ENCODE measurements at places on chromosomes 4 and X.

DNA sequence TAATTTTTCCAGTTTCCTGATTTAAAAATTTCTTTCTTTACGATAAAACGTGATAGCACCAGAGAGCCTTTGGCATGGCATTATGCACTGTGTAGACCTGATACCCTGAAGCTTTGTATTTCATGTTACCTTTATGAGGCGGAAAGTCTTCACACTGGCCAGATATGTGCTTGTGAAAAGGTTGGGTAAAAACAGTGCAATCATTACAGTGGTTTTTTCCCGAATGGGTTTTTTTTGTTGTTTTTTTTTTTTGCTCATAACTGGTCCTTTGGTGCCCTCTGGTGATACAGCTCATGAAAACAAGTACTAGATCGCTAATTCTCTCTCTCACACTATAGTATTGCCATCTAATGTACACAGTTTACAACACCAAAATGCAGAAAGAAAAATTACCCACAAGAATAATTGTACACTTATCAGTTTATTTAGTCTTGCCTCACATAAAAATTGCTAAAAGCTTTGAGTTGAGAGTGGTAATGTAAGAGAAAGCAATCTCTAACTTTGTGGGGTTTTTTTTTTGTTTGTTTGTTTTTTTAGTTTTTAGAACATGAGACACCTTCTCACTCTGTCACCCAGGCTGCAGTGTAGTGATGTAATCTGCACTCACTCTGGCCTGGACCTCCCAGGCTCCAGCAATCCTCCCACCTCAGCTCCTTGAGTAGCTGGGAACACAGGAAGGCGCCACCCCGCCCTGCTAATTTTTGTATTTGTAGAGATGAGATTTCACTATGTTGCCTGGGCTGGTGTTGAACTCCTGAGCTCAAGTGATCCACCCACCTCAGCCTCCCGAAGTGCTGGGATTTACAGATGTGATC is 21.3 kb downstream of the SPCS3 start:
- H3K36me3 ChIP-seq = peaks cover 8% of the 10 kb centered on the region
- H3K27me3 ChIP-seq = no peaks in the 10 kb centered on the region
- peaks cover 12% of the 10 kb centered on the region for H3K4me1 ChIP-seq
- H3K4me3 ChIP-seq = peak overlapping the region; percentile 24
- DNase-seq = no peak
- H3K27ac ChIP-seq = no peak overlapping the region

DNA sequence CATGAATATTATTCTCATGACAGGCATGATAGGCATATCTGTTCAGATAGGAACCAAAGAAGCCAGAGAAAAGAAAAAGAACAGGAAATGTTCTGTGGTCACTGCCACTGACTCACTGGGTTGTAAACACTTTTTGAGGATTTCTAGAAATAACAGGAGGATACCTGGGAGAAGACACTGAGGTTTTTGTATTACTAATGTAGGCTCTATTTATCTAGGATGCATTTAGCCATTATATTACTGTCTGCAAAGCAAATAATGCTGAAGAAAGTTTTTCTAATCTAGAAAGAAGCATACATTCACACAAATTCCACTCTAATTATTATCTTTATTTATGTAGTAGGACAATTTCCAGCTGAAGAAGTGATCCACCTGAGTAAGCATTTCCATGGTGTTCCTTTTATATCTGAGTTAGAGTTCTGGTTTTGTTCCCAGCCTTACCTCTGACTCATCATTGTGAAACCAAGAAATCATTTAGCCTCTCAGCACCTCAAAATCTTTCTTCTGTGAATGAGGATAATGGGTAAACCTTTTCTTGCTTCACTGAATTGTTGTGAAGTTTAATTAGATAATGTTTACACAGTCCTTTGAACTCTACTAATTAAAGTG is 40.2 kb upstream of the EPGN start:
- no peaks in the 10 kb centered on the region for H3K4me1 ChIP-seq
- no peak overlapping the region for H3K4me3 ChIP-seq
- no peak overlapping the region for H3K27ac ChIP-seq
- no peaks in the 10 kb centered on the region for H3K27me3 ChIP-seq
- no peaks in the 10 kb centered on the region for H3K36me3 ChIP-seq

- H3K27me3 ChIP-seq = no peaks in the 10 kb centered on the region
- H3K27ac ChIP-seq = no peak overlapping the region
- H3K4me3 ChIP-seq = no peak overlapping the region
- no peaks in the 10 kb centered on the region for H3K4me1 ChIP-seq
These were observed 499.9 kb upstream of the AADAT start for GRCh38 chr4:170589597-170590191.

- peak overlapping the region; percentile 68 for H3K4me3 ChIP-seq
- H3K4me1 ChIP-seq = peaks cover 21% of the 10 kb centered on the region
- DNase-seq = peak; percentile 16
These were observed 1.4 kb downstream of the AR start for GRCh38 chrX:67545036-67545821.

GRCh38 chr4:89196056-89196674 is 84.8 kb downstream of the TIGD2 start:
- no peaks in the 10 kb centered on the region for H3K4me1 ChIP-seq
- no peaks in the 10 kb centered on the region for H3K27me3 ChIP-seq
- no peaks in the 10 kb centered on the region for H3K36me3 ChIP-seq
- no peak for DNase-seq
